Lower lobe of right lung (tissue), 2 donors: ENCODE measurements at places on chromosomes 2 and 18. TPM values are rescaled to one million over a fixed set of nuclear protein-coding genes. Genes with fewer than 3 reads are reported as not detected.

GBX2 gene
- not detected for total RNA-seq

LOXHD1 gene
- total RNA-seq = 2.9 TPM

DNA sequence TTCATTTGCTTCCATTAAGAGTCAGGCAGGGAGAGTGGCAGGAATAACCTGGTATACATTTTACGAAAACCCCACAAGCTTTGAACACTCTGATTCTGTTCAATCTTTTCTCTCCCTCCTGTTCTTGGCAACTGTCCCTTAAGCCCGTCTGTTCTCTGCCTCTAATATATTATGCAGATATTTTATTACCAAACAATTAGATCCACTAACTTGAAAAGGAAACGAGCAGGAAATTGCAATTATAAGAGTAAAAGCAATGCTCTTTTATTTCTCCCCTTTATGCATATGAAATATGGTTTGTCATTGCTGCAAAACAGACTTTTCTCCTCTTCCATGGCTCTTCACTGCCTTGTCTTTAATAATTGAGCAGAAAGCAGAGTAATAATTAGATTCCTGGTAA is 149.1 kb upstream of the CELF4 start:
- DNase-seq = no peak
- no peaks in the 10 kb centered on the region for H3K27me3 ChIP-seq
- no peak overlapping the region for H3K27ac ChIP-seq
- no peaks in the 10 kb centered on the region for H3K4me1 ChIP-seq

DNA sequence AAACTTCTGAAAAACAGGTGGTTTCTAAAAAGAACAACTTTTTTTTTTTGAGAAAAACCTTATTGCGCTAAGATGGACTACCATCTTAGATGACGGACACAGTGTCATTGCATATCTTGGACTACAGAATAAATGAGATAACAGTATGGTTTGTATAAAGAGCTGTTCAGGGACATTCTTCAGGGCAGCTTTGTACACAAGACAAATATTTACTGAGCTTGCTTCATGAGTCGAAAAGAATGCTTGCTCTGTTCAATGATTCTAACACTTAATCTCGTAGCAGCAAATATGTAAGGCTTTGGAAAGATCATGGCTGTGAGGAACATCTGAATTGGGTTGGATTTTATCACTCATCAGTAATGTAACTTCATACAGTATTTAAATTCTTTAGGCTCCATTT is 282.5 kb upstream of the CWC22 start:
- DNase-seq = no peak
- H3K27ac ChIP-seq = no peak overlapping the region
- H3K27me3 ChIP-seq = no peaks in the 10 kb centered on the region
- no peaks in the 10 kb centered on the region for H3K4me1 ChIP-seq

DNA sequence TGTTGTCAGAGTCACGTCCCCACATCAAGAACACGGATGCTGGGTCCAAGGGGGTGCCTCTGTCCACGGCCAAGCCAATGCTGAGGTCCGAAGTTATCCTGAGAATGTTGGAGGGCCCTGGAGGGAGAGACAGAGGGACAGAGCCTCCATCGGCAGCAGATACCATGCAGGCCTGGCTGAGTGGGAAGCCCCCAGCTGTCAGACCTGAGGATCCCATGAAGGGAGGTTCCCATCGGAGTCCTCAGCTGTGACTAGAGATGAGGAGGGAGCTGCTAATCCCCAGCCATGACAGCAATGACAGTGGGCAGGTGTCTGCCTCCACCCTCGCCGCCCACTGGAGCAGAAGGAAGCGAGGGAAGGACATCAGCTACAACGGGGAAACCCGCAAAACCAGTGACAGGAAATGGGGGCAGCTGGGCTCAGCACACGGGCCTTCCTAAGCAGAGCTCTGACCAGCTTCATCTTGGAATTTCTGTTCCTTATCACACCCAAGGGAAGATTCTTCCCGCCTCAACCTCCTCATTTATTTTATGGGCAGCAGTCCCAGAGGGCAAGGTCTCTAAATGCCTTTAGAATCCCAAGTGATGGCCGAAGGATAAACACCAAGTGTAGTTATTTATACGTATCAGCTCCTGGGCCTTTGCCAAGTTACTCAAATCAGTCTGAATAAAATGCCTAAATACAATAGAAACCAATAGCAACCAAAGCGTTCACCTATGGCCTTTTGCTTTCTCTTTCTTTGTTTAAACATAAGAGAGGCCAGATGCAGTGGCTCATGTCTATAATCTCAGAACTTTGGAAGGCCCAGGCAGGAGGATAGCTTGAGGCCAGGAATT is 32.2 kb downstream of the FAM178B start:
- no peak for DNase-seq
- no peak overlapping the region for H3K4me3 ChIP-seq
- no peaks in the 10 kb centered on the region for H3K36me3 ChIP-seq
- H3K27me3 ChIP-seq = peaks cover 3% of the 10 kb centered on the region
- H3K27ac ChIP-seq = peak overlapping the region; percentile 18

DNA sequence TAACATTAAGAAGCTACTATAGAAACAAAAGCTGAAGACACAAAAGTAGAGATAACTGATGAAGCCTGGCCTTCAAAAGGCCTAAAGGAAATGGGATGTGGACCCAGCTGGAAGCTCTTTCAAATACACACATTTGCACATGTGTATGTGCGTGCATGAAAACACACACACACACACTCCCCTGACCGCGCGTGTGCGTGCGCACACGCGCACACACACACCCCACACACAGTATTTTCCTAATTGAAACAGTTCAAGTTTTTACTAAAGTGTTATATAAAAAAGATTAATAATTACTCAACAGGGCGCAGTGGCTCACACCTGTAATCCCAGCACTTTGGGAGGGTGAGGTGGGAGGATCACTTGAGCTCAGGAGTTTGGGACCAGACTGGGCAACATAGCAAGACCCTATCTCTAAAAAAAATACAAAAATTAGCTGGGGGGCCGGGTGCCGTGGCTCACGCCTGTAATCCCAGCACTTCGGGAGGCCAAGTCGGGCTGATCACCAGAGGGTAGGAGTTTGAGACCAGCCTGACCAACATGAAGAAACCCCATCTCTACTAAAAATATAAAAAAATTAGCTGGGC is 111.5 kb downstream of the PLEKHM3 start:
- no peak for DNase-seq
- no peaks in the 10 kb centered on the region for H3K27me3 ChIP-seq
- H3K36me3 ChIP-seq = no peaks in the 10 kb centered on the region
